ENCODE measurements at places on chromosomes 3 and 15.

DNA sequence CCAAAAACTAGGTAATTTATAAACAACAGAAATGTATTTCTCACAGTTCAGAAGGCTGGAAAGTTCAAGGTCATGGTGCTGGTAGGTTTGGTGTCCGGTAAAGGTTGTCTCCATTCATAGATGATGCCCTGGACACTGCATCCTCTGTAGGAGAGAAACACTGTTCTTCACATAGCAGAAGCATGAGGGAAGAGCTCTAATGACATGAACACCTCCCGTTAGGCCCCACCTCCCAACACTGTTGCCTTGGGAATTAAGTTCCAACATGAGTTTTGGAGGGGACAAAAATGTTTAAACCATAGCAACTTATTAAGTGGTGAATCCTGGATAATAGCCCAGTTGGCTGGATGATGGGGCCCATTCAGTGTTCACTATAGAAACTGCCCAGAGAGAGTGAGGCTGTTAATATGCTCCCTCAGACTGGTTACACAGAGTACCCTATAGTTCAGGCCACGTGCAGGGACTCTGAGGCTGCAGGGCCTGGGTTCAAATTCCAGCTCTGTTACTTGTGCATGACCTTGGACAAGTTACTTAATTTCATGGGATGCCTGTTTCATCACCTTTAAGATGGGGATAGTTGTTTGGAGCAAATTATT, 37.0 kb downstream of the CCNL1 start:
- no peak for DNase-seq

DNA sequence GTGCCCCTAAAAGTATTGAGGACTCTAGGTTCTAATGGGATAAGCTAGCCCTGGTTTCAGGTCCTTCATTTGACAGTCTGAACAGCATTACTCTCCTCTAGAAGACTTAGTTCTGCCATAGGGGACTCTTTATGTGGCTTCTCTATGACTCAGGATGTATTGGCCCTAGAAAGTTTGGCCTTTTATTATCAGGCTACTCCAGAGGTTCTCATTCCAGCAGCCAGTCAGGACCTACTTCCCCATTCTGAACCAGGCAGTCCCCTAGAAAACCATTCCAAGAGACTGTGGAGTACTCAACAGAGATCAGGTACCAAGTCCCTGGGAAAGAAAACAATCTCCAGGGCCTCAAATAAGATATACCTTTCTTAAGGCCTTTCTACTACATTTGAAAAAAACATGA, 157.9 kb upstream of the TSPAN3 start:
- DNase-seq: no peak

GRCh38 chr15:77118882-77119321, 48.0 kb upstream of the TSPAN3 start:
- no peak for DNase-seq

DNA sequence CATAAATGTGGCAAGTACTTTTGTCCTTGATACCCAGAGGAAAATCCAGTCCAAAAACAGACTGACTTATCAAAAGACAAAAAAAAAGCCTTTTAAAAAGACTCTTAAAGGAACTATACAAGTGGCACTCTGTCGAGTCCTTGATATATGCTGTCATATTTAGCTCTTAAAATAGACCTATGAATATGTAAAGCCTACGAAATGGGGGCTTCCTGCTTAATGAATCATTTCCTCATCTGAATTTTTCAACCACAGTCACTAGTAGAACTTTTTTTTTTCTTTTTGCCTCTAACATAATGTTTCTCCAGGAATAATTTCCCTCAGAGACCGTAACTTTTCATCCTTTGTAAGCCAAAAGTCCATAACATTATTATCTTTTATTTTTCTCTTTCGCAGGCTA, 95.8 kb downstream of the P3H2 start:
- no peak for DNase-seq

- no peak for DNase-seq
These were observed 173.3 kb upstream of the GOLIM4 start for GRCh38 chr3:168269001-168269400.

DNA sequence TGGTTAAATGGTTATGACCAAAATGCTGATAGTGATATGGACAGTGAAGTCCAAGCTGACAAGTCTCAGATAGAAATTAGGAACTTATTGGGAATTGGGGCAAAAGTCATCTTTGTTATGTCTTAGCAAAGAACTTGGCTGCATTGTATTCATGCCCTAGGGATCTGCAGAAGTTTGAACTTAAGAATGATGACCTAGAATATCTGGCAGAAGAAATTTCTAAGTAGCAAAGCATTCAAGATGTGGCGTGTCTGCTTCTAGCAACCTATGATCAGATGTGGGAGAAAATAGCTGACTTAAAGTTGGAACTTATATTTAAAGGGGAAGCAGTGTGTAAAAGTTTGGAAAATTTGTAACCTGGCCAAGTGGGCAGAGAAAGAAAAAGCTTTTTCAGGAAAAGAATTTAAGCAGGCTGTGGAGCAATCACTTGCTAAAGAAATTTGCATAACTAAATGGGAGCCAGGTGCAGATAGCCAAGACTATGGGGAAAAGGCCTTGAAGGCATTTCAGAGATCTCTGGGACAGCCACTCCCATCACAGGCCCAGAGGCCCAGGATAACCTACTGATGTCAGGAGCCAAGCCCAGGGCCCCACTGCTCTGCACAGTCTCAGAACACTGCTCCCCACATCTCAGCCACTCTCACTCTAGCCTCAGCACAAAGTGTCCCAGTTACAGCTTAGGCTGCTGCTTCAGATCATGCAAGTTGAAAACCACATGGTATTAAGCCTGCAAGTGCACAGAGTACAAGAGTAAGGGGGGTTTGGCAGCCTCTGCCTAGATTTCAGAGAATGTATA, 147.8 kb upstream of the TGFBR2 start:
- DNase-seq: no peak

DNA sequence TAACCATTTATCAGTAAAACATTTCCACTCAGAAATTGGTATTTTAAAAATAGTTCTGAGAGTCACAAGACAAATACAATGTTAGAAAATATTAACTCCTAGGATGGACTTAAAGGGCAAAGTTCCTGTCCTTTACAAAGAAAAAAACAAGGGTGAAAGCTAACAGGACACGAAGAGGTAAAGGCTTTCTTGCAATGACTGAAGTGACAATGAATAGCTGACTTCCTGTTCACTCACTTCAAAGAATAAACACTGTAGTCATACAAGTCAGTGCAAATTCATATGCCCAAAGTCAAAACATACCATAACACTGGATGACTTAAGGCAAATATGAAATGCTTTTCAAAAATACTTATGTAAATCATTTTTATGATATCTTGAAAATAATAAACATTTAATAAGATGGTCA, 1389.8 kb upstream of the ALCAM start:
- no peak for DNase-seq

DNA sequence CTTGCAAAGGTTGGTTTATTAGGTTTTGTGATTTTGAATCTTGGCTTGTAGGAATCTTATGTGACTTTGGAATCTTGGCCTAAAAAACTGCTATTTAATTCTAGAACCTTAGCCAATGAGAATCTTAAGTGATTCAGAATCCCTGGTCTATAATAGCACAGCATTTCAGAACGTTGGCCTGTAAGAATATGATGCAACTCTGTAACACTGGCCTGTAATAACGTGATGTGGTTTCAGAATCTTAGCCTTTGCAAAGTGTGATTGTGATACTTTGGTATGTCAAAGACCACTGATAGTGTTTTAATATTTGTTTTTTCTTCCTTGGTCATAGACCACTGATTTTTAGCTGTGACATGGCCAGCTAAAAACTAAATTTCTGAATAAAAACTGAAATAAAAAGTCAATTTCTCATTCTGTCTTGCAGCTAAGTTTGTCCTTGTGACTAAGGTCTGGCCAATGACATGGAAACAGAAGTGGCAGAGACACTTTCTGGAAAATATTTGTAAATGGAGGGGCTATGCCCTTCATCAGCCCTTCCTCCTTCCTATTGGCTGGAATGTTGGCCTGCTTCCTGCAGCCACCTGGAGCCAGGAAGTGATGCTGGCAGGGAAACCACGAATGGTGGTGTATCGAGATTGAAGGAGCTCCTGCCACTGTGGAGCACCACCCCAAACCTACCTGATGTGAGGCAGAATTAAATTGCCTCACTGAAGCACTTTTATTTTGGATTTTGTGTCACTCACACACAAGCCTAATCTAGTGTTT, 42.3 kb upstream of the CORO2B start:
- no peak for DNase-seq

DNA sequence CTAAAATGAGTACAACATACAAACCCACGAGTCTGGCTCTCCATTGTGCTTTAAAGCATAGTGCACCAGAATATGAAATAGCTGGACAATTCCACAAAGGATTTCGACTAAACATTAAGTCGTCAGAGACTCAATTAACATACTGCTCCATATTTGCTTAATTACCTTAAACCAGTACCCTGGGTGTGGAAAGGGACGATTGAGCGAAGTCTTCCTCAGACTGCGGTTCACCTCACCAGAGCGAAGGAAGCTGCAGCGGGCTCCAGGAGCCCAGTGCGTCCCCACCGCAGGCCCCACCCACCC, 218 bp upstream of the TRPC1 start:
- no peak for DNase-seq

- DNase-seq: no peak
These were observed 120.2 kb downstream of the ITPR1 start for GRCh38 chr3:4613366-4613765.

DNA sequence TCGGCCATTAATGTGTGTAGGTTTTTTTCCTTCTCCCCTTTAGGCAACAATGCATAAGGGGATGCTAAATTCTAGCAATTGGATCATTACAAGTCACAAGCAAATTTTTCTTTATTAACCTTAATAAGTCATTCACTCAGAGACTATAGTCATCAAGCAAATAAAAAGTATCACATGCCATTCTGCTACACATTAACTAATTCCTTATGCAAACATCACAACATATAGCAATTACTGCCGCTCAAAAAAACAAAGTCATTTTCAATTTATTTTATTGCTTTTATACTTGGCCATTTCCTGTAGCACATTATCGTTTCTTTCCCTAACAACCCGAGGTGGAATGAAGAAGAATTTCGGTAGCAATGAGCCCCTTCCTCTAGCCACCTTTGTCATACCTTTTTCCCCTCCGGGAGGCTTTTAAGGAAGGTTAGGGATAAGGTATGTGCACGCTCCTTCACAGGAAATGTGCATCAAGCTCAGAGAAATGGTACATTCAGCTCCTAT, 421.2 kb downstream of the TIGIT start:
- DNase-seq: no peak

DNA sequence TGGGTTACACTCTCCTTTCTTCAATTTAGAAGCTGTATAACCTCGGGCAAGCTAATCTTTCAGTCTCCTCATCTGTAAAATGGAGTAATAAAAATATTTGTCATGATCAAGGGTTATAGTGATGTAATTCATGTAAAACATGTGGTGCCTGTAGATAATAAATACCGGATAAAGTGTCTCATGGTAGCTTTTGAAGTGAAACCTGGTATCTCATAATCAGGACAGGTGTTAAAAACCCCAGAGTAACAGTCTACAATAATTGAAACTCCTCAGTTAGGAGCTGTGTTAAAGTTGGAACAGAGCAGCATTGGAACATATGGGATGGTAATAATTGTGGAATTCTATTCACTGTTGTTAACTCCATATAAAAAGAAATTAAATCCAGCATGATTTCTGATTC, 884 bp upstream of the KNL1 start:
- DNase-seq: no peak

DNA sequence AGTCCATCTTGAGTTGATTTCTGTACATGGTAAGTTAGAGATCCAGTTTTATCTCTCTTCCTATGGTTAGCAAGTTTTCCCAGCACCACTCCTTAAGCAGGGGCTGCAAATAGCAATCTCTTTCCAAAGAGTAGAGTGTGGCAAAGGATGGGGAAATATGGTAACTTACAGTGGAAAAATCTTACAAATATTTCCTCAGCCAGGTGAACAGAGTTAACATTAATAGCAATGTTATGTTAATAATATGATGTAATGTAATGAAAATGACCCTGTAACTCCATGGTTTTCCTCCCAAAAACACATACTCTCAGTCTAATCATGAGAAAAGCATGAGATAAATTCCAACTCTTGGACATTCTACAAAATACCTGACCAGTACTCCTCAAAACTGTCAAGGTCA, 30.4 kb downstream of the FSIP1 start:
- no peak for DNase-seq

DNA sequence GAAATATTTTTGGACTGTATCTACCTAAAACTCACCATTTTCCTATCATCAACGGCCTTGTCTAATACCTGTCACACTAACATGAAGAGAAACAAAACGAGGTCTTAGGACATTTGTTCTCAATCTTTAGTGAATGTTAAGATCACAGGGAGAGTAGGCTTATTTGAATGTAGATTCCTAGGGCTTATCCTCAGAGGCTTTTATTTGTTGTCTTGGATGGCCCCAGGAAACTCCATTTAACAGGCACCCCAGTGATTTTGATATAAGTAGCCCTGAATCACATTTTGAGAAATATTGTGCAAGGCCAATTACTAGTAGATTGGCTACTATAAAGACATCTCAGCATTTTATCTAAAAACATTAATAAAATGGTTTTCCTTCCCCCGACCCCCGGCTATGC, 367.4 kb downstream of the GAP43 start:
- no peak for DNase-seq

- no peak for DNase-seq
These were observed 56.1 kb downstream of the SLC12A8 start for GRCh38 chr3:125156456-125156855.

- DNase-seq: peak; percentile 72
These were observed 31.1 kb downstream of the ATP2B2 start for GRCh38 chr3:10474275-10474646.

DNA sequence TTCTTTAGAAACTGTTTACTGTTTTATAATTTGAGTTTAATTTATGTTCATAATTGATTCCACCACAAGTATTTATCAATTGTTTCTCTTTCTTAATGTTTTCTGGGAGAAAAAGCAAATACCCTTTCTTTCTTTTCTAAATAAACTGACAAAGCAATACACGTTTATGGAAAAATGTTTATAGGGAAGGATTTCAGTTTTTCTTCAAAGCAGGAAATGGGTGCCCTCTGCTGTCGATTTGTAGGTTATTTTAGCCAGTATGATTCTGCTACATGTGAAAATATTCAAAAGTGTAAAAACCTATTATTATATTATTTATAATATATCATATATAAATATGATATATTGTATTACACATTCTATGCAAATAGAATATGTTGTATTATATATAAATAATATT, 921.0 kb upstream of the ROBO1 start:
- DNase-seq: no peak

DNA sequence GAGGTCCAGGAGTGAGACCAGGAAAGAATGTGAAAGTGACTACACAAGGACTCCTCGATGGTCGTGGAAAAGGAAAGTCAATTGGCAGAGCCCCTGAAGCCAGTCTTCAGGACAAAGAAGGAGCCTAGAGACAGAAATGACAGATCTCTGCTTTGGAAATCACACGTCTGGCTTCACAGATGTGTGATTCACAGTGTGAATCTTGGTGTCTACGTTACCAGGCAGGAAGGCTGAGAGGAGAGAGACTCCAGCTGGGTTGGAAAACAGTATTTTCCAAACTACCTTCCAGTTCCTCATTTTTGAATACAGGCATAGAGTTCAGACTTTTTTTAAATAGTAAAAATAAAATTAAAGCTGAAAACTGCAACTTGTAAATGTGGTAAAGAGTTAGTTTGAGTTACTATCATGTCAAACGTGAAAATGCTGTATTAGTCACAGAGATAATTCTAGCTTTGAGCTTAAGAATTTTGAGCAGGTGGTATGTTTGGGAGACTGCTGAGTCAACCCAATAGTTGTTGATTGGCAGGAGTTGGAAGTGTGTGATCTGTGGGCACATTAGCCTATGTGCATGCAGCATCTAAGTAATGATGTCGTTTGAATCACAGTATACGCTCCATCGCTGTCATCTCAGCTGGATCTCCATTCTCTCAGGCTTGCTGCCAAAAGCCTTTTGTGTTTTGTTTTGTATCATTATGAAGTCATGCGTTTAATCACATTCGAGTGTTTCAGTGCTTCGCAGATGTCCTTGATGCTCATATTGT, 6.0 kb downstream of the CCR2 start:
- DNase-seq: no peak
